ENCODE measurements at places on chromosomes 16 and 17.

DNA sequence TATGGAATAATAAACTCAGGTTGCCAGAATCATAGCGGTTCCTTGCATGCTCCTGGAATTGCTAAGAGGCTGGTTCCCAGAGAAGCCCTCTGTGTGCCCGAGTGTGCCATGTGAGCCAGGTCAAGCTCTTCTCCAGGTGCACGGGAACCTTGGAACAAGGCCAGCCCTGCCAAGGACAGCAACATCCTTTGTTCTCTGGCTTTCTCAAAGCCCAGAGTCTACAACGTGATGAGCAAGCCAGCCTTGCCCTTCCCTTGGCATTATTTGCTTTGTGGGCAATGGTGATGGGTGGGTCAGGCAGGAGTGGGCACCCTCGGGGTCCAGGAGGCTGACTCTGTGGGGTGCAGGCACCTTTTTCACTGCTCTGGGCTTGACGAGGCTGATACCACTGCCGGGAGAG lies 14.2 kb upstream of the SEC14L1 start:
- H3K36me3 ChIP-seq: no peaks in the 10 kb centered on the region
- H3K4me1 ChIP-seq: peaks cover 18% of the 10 kb centered on the region
- DNase-seq: no peak
- no peaks in the 10 kb centered on the region for H3K27me3 ChIP-seq
- no peak overlapping the region for H3K4me3 ChIP-seq

- no peak overlapping the region for H3K27ac ChIP-seq
- peaks cover 23% of the 10 kb centered on the region for H3K4me1 ChIP-seq
- no peak overlapping the region for H3K4me3 ChIP-seq
- DNase-seq: no peak
- peaks cover 47% of the 10 kb centered on the region for H3K36me3 ChIP-seq
These were observed 3.7 kb downstream of the KLHDC4 start for GRCh38 chr16:87762071-87762571.

GRCh38 chr17:50356418-50356817 lies 10.5 kb downstream of the XYLT2 start:
- DNase-seq: no peak
- peaks cover 88% of the 10 kb centered on the region for H3K36me3 ChIP-seq

DNA sequence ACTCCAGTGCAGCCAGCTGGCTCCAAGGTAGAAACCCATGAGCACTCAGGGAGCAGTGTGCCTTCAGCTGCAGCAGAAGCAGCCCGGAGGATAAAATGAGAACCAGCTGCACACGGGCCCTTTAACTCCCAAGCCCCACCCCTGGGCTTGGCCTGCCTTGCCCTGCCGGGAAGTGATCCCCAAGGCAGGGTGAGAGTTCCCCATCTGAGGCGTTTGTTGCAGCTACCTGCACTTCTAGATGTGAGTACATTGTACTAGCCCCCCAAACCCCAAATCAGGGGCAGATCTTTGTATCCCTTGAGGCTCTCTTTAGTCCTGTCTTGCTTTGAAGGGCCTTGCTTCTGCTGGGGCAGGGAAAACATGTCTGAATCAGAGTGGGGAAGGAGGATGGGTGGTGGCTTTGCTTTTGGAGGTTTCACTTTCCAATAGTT lies at the start of gene MVP:
MVP (plus strand) TSS at position 192 of the 431 bp plus-strand sequence. CDS start 10,088 bp downstream, outside the sequence.
- H3K4me3 ChIP-seq: peak within 1 kb of the TSS; percentile 49
- H3K36me3 ChIP-seq: peaks cover 42% of the 10 kb centered on the region
- no peaks in the 10 kb centered on the region for H3K27me3 ChIP-seq

GRCh38 chr17:6452471-6453266 lies 8.4 kb downstream of the PIMREG start:
- H3K36me3 ChIP-seq: peaks cover 46% of the 10 kb centered on the region
- H3K27me3 ChIP-seq: no peaks in the 10 kb centered on the region
- no peak overlapping the region for H3K4me3 ChIP-seq
- no peak overlapping the region for H3K27ac ChIP-seq
- no peak for DNase-seq

GRCh38 chr17:76540381-76541300 lies 797 bp downstream of the PRCD start:
- peaks cover 81% of the 10 kb centered on the region for H3K4me1 ChIP-seq
- H3K4me3 ChIP-seq: peak overlapping the region; percentile 34
- peaks cover 32% of the 10 kb centered on the region for H3K27me3 ChIP-seq
- no peaks in the 10 kb centered on the region for H3K36me3 ChIP-seq

DNA sequence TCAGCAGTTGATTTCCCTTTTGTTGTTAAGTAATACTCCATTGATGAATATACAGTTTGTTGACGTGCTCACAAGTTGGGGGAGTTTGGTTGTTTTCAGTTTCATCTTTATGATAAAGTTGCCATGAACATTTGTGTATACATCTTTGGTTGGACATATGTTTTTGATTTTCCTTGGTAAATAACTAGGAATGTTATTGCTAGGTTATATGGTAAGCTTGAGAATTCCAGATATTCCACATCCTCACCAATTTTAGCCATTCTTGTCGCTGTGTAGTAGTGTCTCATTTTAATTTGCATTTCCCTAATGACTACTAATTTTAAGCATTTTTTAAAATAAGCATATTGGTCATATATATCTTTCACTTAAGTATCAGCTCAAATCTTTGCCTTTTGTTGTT lies 55.0 kb upstream of the RASL10B start:
- H3K36me3 ChIP-seq: peaks cover 19% of the 10 kb centered on the region
- H3K27me3 ChIP-seq: no peaks in the 10 kb centered on the region
- no peak for DNase-seq
- no peaks in the 10 kb centered on the region for H3K4me1 ChIP-seq
- H3K27ac ChIP-seq: no peak overlapping the region
- no peak overlapping the region for H3K4me3 ChIP-seq

DNA sequence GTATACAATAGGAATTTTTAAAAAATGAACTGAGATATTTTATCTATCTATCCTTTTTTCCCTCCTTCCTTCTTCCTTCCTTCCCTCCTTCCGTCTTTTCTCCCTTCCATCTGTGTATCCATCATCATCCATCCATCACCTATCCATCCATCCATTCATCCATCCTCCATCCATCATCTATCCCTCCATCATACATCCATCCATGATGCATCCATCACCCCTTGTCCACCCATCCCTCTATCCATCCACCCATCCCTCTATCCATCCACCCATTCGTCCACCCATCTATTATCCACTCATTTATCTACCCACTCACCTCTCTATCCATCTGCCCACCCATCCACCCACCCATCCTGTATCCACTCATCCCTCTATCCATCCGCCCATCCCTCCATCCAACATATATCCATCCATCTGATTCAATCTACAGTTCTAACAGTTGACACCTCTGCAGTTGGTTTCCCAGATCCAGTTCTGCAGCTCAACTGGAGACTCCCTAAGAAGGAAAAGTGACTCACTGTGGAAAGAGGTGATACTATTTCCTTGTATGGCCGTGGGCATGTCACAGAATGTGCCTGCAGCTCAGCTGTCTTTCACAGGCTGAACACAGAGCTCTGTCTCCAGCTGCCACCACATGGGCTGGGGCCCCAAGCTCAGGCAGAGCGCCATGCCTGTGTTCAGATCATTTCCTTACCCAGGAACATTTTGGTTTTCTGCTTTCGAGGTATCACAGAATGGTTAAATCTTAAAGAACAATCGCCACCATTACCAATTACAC lies 130.8 kb downstream of the XYLT1 start:
- peaks cover 3% of the 10 kb centered on the region for H3K36me3 ChIP-seq
- no peak for DNase-seq
- H3K4me3 ChIP-seq: no peak overlapping the region
- H3K27me3 ChIP-seq: no peaks in the 10 kb centered on the region

DNA sequence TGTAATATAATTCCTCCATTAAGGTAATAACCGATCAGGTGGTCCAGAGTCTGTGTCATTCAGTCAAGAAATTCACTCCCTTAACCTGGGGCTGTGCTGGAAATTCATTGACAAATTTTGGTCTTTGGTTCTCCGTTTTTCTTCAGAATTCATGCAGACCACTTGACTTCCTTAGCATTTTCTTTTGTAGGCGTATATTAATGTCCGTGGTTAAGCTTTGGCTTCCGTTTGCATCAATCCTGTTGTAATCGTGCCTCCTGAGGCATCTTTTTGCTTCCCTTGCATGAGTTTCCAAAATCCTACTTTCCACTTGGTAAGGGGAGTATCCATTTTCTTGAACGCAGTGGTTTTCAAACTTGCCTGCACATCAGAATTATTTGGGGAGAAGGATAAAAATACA lies 9.0 kb downstream of the LRRC37B start:
- no peak for DNase-seq
- no peak overlapping the region for H3K27ac ChIP-seq
- no peak overlapping the region for H3K4me3 ChIP-seq
- peaks cover 5% of the 10 kb centered on the region for H3K4me1 ChIP-seq
- no peaks in the 10 kb centered on the region for H3K27me3 ChIP-seq

GRCh38 chr16:11620243-11621003 lies 33.7 kb upstream of the LITAF start:
- H3K36me3 ChIP-seq: no peaks in the 10 kb centered on the region
- peaks cover 10% of the 10 kb centered on the region for H3K4me1 ChIP-seq
- no peak for DNase-seq
- H3K4me3 ChIP-seq: no peak overlapping the region
- no peaks in the 10 kb centered on the region for H3K27me3 ChIP-seq

DNA sequence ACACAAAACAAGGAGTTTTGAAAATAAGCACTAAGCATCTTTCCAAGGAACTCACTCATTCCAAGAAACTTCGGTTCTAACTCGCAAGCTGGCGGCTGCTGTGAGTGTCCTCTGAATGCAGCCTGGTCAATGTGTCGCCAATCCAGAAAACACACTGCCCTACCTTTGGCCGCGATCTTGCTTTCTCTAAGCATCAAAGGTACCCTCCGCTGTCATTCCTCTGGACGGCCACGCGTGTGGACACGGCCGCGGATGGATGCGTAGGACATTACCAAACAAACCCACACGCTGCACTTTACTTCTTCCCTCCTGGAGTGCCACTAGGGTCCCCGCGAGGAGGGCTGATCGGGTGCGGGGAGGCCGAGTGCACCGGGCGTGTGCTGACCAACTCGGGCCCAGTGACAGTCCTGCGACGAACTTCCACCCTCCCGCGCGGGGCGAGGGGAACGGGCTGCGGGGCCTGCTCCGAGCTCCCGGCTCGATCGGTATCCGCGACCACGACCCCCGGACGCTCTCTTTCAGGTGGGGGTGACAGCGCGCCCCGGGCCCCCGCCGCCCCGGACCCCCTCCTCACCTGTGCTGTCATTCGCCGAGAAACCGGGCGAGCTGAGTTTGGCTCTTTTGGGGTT lies 1.1 kb downstream of the CREBBP start:
- peaks cover 31% of the 10 kb centered on the region for H3K4me1 ChIP-seq
- H3K4me3 ChIP-seq: peak overlapping the region; percentile 79
- H3K27ac ChIP-seq: no peak overlapping the region
- no peak for DNase-seq
- H3K36me3 ChIP-seq: no peaks in the 10 kb centered on the region

DNA sequence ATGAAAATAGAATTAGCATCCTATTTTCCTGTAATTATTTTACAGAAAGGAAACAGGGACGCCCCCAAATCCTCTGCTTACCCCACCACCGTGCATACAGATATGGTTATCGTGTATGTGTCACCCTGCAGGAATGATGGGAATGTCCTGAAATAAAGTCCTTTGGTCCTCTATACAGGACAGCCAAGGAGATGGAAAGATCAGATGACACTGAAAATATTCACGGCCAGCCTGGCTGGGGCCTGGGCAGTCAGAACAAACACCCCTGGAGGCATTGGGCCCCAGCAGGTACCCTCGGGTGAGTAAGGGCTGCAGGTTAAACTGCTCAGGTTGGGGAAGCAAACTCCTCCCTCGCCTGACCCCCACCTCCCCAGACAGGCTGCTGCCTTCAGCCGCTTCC lies 368.0 kb downstream of the FOXL1 start:
- H3K4me3 ChIP-seq: no peak overlapping the region
- peaks cover 6% of the 10 kb centered on the region for H3K4me1 ChIP-seq
- DNase-seq: no peak
- H3K27ac ChIP-seq: no peak overlapping the region

DNA sequence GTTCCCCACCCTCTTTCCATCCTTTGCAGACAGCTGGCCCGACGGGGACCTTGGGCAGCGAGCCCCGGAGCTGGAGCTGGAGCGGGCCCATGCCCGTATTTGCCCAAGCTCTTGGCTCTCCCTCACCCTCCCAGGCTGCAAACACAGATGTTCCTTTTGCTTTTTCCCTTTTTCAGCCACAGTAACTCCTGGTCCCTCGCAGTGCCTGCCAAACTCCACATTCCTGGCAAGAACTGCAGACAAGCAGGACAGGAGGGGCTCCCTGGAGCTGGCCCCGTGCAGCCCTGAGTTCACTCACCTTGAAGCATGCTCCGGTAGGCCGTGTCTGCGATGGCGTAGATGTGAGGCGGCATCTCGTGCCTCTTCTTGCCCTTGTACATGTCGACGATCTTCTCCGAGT lies 33.9 kb downstream of the MYH11 start:
- H3K36me3 ChIP-seq: no peaks in the 10 kb centered on the region
- H3K4me3 ChIP-seq: no peak overlapping the region
- H3K4me1 ChIP-seq: no peaks in the 10 kb centered on the region

DNA sequence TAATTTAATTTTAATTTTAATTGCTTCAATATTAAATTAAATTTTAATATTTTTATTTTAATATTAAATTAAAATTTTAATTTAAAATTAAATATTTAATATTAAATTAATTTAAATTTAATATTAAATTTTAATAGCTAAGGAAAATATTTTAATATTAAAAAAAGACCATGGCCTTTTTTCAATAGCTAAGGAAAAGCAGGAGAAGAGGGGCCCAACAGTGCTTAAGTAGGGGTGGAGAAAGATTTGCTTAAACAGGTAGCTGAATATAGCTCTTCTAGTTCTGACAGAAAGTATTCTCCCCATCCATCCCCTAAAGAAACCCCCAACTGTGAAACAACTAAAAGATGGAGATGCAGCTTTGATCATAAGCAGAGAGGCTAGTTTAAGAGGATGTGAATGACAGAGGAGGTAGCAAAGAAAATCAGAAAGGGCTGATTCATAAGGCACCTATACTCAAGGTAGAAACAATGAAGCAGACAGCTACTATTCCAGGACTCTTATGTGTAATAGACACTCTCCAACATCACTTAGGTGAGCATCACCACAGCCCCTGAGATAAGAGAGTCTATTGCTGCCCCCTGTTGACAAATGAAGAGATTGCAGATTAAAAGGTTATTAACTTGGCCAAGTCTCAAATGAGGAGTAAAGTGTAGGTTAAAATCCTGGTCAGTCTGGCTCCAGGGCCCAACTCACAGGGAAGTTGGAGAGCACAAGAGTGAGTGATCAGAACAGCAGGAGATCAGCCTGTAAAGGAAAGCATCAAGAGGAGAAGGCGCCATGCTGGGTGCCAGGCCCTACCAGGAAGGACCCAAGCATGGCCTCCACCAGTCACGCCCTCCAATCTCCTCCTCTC lies 7.8 kb upstream of the RNASEK start:
- H3K27me3 ChIP-seq: no peaks in the 10 kb centered on the region
- H3K4me1 ChIP-seq: peaks cover 7% of the 10 kb centered on the region
- peak; percentile 88 for DNase-seq
- H3K27ac ChIP-seq: no peak overlapping the region

Data from spinal cord (tissue), 10 donors.